Prostate gland (tissue), 2 donors: ENCODE measurements at places on chromosomes 6 and 20. TPM values are rescaled to one million over a fixed set of nuclear protein-coding genes. Genes with fewer than 3 reads are reported as not detected.

The KCNK16 gene
- not detected for total RNA-seq

DNA sequence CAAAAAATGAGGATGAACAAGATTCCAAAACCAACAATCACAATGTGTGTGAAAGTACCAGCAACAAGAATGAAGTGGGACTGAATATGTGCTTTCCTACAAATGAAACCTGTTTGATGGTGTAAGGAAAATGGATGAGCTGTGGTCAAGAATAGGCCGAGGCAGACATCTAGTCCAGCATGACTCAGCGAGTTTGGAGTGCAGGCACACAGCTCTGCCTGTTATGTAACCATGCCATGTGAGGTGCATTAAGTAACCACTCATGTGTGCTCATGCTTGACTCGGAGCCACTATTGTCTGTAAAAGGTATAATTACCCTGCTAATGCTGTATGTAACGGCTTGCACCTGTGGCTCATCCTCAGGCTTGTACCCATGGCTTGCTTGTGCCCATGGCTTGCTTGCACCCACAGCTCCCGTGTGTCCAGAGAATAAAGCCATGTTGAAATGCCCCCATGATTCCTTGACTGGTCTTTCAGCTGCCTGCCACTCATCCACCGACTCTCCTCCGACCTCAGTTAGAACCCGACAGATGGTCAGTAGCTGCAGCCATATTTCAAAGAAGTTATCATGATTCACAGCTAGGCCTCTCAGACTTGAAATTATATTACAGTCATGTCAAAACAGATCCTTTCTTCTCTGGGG lies 98.7 kb downstream of the BACH2 start:
- no peaks in the 10 kb centered on the region for H3K27me3 ChIP-seq
- H3K36me3 ChIP-seq: no peaks in the 10 kb centered on the region
- no peaks in the 10 kb centered on the region for H3K4me1 ChIP-seq
- H3K27ac ChIP-seq: no peak overlapping the region
- no peak for DNase-seq

The RBBP8NL gene
- total RNA-seq: 10.9 TPM

DNA sequence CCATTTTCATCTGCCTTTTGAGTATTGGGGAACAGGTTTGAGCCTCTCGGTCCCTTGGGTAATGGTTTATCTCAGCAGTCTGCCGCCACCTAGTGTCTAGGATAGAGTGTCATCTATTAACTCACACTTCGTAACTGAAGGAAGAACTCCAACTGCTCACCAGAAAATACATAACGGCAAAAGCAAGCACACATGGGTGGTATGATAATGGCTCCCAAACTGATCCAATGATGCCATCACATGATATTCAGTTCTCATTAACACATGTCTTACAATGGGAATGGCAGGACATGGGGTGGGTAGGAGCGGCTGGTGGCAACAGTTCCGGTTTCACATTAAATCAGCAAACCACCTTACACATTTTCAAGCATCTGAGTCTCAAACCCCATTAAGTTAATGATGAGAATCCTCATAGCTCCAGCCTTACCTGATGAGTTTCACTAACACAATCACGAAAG lies 110.7 kb upstream of the PHACTR1 start:
- H3K4me3 ChIP-seq: no peak overlapping the region
- peak; percentile 67 for DNase-seq
- no peaks in the 10 kb centered on the region for H3K36me3 ChIP-seq
- no peak overlapping the region for H3K27ac ChIP-seq

DNA sequence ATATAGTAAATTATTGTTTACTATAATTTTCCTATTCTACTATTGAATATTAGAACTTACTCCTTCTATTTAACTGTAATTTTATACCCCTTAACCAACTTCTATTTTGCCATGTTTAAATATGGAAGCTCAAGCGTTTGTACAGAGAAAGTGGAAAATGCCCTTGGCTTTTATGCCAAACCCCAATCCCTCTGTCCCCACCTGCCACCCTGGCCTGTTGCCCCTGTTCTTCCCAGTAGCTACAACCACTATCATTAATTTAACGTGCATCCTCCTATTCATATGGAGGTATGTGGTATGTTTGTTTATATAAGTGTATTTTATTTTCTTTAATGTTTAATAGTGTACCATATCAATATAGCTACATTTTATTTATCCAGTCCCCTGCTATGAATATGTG lies 58.1 kb downstream of the ASXL1 start:
- H3K27ac ChIP-seq: no peak overlapping the region
- DNase-seq: no peak
- H3K4me3 ChIP-seq: no peak overlapping the region
- no peaks in the 10 kb centered on the region for H3K36me3 ChIP-seq
- no peaks in the 10 kb centered on the region for H3K4me1 ChIP-seq

- no peaks in the 10 kb centered on the region for H3K36me3 ChIP-seq
- DNase-seq: peak; percentile 74
- peak overlapping the region; percentile 72 for H3K27ac ChIP-seq
- no peaks in the 10 kb centered on the region for H3K27me3 ChIP-seq
- peaks cover 8% of the 10 kb centered on the region for H3K4me1 ChIP-seq
Observed at GRCh38 chr20:47125758-47126591, 230.5 kb downstream of the ZMYND8 start.

- no peaks in the 10 kb centered on the region for H3K4me1 ChIP-seq
- H3K36me3 ChIP-seq: no peaks in the 10 kb centered on the region
- no peak for DNase-seq
- H3K4me3 ChIP-seq: no peak overlapping the region
Observed at GRCh38 chr6:116386581-116387299, 16.0 kb downstream of the DSE start.

DNA sequence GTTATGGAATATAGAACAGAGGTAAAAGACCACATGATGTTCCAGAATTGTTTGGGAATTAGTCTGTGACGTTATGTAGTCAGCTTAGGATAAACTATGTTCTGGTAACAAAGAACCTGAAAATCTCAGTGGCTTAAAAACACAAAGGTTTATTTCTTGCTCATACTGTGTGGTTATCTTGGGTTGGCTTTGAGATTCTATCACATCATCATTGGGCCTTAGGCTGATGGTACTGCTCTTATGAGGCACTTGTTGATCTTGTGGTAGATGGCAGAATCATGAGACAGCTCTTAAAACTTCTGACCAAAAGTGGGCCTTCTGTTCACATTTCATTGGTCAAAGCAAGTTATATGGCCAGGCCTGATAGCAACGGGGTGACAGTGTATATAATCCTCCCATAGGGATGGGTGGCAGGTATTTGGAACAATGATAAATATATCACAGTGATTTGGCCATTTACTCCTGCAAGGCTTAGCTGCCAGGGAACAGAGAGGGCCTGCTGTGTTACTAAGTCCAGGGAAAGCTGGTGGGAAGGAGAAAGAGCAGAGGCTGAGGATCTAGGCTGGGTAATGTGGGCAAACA lies 13.5 kb downstream of the DHX35 start:
- no peak for DNase-seq
- no peak overlapping the region for H3K27ac ChIP-seq
- H3K27me3 ChIP-seq: no peaks in the 10 kb centered on the region

The BPIFB2 gene
- total RNA-seq: not detected

The C20orf144 gene
- total RNA-seq: 0.14 TPM

DNA sequence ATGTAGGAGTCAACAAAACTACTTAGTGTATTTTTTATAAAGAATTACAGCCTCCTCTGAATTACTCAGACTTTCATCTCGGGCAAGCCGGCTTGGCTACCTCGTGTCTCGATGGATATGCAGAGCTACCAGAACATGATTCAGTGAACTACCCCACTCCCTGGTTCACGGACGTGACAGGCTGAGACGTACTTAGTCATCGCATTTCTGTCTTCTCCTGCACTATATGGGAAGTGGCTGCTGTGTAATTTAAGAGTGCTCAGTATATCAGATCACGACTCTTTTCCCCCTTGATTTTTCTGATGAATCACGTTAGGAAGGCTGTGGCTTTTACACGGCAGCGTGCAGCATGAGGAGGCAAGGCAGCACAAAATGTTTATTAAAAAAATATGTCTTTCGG lies 302.7 kb upstream of the ZFP64 start:
- no peaks in the 10 kb centered on the region for H3K27me3 ChIP-seq
- H3K4me3 ChIP-seq: no peak overlapping the region
- no peak overlapping the region for H3K27ac ChIP-seq
- no peaks in the 10 kb centered on the region for H3K36me3 ChIP-seq
- DNase-seq: no peak
- no peaks in the 10 kb centered on the region for H3K4me1 ChIP-seq

DNA sequence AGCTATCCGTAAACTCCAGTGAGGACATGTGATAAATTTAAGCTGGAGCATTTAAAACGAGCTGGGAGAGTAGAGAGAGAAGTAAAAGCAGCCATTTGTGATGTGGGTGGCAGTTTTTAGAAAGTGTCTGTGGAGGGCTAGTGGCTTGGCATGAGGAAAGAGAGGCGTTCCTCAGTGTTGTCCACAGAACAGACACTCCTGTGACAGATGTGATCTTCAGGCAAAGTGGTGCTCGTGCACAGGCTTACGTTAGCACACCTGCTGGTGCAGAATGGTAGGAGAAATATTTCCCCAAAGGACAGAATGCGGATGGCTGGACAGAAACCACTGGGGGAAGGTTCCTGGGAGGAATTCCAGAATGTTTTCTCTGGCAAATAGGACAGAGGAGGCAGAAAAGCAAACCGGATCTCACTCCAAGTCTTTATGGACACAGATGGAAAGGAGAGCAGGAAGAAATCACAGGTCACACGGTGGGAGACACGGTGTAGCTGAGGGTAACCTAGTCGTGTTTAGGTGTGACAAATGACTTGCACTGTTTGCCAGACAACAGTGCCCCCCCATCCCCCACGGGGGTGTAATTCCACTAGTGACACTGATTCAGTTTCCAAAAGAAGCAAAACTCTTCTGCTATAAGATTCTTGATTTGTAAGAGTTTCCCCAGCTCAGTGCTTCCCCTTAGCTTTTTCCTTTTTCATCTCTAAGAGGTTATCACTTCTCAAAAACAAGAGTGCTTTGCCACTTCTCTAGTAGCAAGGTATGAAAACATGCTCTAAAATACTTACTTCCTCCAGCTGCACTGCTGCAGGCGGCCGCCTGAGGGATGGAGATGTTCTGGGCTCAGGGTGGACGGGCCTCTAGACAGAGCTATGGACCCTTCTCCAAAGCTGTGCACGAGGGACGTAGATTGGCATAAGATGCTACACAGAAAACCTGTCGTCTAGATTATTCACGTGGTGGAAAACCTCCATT lies 293.2 kb downstream of the QKI start:
- H3K4me1 ChIP-seq: no peaks in the 10 kb centered on the region
- no peak for DNase-seq
- no peak overlapping the region for H3K4me3 ChIP-seq
- H3K27me3 ChIP-seq: no peaks in the 10 kb centered on the region

The HLA-DPA1 gene
- 73.7 TPM for total RNA-seq

- H3K27ac ChIP-seq: no peak overlapping the region
- no peaks in the 10 kb centered on the region for H3K4me1 ChIP-seq
- DNase-seq: no peak
- no peaks in the 10 kb centered on the region for H3K27me3 ChIP-seq
- H3K4me3 ChIP-seq: no peak overlapping the region
Observed at GRCh38 chr20:9628141-9628540, 113.8 kb downstream of the LAMP5 start.

GRCh38 chr20:60900618-60901017 lies 351.4 kb upstream of the CDH4 start:
- H3K27me3 ChIP-seq: no peaks in the 10 kb centered on the region
- DNase-seq: no peak
- H3K27ac ChIP-seq: no peak overlapping the region
- no peak overlapping the region for H3K4me3 ChIP-seq
- no peaks in the 10 kb centered on the region for H3K36me3 ChIP-seq
- no peaks in the 10 kb centered on the region for H3K4me1 ChIP-seq

DNA sequence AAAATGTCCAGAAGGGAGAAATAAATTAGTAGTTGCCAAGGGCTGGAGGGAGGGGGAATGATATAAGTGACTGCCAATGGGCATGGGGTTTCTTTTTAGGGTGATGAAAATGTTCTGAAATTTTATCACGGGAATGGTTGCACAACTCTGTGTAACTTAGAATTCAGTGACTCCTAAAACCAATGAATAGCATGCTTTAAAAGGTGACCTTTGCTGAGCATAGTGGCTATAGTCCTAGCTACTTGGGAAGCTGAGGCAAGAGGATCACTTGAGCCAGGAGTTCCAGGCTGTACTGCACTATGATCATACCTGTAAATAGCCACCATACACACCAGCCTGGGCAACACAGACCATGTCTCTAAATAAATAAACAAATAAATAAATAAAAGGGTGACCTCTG lies 109.0 kb downstream of the ATG5 start:
- no peak overlapping the region for H3K4me3 ChIP-seq
- no peak for DNase-seq
- no peak overlapping the region for H3K27ac ChIP-seq
- no peaks in the 10 kb centered on the region for H3K27me3 ChIP-seq
- no peaks in the 10 kb centered on the region for H3K4me1 ChIP-seq
